Femur (tissue), 1 donor: ENCODE measurements at places on chromosomes 4 and X.

DNA sequence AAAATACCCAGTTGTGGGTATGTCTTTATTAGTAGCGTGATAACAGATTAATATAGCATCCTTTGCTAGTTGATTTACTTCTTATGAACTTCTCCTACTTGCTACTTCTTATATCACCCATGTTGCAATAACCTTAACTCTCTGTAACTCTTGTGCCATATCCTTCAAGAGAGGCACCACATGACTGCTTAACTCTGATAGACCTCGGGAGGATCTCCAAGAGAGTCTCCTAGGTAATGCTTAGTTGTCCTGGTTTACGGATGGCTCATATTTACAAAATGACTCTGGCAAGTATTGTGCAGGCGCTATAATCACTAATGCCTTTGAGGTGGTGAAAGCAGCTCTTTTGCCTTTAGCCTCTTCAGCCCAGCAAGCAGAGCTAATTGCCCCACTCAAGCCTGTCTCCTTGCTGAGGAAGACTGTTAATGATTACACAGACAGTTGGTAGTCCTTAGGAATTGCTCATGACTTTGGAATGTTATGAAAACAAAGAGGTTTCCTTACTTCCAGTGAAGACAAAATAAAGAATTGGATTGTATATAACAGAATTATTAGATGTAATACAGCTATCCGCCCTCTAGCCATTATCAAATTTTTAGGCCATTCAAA, 1305.8 kb downstream of the PCDH7 start:
- DNase-seq: no peak

DNA sequence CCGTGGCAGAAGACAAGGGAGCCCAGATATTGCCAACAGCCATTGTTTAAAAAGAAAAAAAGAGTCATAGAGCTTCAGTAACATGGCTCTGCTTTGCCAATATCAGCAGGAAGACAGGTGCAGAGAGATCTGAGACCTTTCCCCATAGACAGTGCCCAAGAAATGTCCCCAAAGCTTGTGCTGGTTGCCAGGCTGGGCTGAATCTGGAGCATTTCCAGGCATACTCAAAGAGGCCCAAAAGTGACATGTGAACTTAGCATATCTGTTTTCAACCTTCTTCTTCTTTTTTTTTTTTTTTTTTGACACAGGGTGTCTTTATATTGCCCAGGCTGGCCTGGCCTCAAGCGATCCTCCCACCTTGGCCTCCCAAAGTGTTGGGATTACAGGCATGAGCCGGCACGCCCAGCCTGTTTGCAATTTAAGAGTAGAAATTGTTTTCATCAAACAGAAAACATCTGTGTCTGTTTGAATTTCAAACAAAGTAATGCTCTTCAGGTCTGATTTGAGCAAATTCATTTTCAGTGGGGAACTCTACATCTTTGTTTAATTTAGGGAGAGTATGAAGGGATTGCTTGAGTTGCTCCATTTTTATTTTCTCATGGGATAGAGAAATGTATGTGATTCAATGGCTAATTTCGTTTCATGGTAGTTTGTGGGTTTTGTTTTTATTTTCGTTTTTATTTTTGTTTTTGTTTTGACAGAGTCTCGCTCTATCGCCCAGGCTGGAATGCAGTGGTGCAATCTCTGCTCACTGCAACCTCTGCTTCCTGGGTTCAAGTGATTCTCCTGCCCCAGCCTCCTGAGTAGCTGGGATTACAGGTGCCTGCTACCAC, 56.6 kb upstream of the RBM47 start:
- no peak for DNase-seq

DNA sequence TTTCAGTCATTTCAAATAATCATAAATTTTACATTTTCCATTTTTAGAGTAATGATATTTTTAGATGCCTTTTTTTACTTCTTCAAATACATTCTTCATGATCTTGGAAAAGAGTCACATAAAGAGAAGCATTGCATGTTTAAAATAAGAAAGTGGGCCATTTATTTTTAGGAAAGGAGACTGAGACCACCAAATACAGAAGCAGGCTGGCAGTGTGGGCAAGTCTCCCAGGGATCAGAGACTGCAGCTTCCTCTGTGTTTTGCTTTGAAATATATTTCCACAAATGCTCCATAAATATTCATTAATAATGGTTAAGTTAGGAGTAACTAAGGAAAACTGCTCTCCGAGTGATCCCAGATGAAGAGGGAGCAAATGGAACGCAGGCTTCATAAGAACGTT, 276.7 kb downstream of the DCTD start:
- DNase-seq: no peak

DNA sequence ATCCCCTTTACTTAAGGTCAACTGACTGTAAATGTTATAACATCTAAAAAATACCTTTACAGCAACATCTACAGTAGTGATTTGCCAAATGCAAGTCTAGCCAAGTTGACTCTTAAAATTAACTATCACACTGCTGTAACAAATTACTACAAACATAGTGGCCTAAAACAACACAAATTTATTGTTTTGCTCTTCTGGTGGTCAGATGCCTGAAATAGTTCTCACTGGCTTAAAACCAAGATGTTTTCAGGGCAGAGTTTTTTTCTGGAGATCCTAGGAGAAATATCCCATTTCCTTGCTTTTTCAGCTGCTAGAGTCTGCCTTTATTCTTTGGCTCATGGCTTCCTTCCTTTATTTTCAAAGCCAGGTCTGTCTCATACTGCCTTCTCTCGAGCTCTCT, 120.5 kb downstream of the ADGRL3 start:
- no peak for DNase-seq

- no peak for DNase-seq
Observed at GRCh38 chr4:53075162-53075785, 213.2 kb downstream of the RASL11B start.

DNA sequence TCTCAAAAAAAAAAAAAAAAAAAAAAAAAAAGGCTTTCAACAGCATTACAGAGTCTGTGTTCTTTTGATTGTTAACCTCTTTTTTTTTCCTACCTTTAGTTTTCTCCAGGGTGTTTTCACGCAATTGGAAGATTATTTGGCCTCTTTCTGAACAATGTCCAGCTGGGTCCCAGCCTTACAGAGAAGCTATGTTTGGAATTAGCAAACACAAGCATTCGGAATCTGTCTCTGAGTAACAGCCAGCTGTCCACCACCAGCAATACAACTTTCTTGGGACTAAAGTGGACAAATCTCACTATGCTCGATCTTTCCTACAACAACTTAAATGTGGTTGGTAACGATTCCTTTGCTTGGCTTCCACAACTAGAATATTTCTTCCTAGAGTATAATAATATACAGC, 13.3 kb downstream of the TLR3 start:
- DNase-seq: no peak

GRCh38 chrX:54495814-54496516, at the start of gene FGD1:
TSS of gene FGD1 (minus strand) at chrX:54496234. CDS start at chrX:54495432, 802 bp downstream.
- peak; percentile 84 for DNase-seq

DNA sequence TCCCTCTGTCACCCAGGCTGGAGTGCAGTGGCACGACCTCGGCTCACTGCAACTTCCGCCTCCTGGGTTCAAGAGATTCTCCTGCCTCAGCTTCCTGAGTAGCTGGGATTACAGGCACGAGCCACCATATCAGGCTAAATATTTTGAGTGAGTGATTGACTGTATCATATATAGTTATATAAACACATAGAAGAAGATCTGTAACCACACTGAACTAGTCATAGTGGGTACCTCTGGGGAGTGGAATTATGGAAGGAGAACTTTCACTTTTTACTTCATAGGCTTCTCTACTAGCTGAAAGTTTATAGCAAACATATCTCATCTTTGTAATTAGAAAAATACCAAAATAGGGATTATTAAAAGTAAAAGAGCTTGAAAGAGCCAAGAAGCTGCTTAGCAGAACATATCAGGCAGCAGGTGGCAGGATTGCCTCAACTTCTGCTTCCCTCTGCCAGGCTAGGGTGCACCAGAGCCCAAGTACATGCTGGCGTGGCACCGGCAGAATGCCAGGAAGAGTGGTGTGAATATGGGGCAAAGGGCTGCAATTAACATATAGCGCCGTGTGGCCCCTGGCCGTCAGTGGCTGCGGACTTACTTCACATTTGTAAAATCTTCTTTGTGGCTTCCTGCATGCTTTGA, 39.5 kb upstream of the CD40LG start:
- DNase-seq: peak; percentile 21

- DNase-seq: no peak
Observed at GRCh38 chrX:52988985-52989917, 30.9 kb upstream of the FAM156A start.

GRCh38 chr4:75781305-75781704, 56.9 kb downstream of the USO1 start:
- no peak for DNase-seq

DNA sequence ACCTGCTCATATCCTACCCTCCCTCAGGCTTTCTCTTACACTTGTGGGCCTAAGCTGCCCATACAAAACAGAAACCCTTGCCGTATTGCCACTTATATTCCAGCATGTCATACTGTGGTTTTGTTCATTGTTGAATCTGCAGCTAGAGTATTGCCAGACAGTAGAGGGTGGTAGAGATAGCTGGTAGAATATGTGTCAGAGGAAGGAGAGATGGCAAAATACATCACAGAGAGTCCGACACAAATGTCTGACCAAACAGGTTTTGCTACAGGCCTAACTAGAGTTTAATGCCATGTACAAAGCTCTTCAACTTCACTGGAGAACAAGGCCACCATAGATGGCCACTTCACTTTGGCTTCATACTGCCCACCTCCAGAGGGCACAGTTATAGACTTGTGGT, 160.1 kb downstream of the EFHC2 start:
- no peak for DNase-seq

DNA sequence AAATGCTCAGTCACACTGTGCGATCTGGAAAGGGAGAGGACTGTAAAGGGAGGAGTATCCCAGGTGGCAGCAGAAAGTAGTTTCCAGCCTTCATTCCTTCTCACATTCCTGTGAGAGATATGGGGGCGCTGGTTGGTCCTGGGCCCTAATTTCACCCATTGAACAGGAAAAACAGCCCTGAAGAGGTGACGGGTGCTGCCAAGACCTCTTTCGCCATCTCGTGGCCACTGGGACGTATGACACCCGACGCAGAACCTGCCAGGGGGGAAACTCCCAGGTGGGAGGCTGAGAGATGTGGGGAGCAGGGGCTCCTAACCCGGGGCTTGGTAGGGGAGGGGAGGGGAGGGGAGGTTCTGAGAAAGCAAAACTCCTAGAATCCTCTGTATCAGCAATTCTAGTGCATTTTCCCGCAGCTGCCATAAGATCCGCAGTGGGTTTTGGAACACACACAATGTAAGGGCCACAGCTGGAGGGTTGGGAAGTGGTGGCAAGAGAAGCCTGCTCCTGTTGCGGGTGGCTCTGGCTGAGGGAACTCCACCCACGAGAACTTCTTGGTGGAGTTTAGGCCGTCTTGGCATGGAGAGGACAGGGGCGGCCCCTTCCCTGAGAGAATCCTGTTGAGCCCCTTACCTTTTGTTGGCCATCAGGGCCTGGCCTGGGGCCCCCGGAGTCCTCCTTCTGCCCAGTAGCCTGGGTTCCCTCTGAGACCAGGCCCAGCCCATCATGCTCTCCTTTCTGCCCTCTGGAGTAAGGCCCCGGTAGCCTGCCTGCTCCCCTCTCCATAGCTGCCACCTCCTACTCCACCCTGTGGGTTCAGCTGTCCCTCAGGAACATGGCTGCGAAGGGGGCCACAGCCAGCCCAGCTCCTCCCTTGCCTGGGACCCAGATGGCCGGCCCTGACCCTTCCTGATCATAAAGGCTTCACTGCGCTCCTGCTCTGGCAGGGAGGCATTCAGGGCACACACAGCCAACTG, 134.1 kb downstream of the OR13H1 start:
- DNase-seq: peak; percentile 32

- DNase-seq: no peak
Observed at GRCh38 chrX:39874202-39874816, 223.4 kb downstream of the BCOR start.

DNA sequence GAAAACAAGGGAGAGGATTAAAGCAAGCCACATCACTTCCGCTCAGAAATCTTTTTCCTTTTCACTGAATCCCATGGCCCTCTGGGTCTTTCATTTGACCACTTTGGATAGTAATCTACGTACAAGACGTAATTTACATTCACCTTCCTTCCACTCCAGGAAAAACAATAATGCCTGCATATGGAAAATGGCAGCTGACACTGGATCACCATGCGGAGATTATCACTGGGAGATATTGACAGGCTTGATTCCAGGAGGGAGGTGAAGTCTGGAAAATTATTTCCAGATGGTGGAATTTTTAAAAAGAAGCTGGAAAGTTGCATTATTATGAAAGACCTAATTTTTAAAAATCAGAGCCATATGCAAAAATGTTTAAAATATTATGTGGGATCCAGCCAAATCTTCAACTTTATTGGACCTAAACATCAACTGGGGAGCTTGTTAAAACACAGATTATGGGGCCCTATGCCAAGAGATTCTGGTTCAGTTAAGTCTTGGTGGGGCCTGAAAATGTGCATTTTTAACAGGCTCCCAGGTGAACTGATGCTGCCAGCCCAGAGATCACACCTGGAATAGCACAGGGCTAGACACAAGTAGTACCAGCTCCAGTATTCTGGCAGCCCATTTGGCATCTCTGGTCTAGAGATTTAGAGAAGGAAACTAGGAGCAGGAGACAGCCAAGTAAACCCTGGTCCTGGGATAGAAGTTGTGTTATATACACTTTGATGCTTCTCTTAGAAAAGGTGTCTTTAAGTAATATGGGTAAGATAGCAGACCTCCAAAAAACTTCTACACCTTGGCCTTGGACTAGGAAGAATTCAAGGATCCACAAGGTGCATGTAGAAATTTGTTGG, 290.3 kb upstream of the LDB2 start:
- peak; percentile 61 for DNase-seq

DNA sequence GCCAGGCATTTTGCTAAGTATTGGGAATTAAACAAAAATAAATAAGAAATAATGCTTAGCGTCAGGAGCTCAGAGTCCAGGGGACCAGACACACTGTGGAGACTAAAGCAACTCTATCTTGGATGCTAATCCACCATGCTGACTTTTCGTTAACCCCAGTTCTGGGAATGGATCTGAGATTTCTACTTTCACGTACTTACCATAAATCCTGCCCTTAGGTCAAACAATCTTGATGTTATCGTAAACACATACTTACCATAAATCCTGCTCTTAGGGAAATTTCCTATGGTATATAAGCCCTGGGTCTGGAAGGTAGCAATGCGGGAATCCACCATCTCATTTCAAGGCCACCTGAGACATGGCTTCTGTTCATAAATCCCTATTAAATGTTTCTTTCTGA, 204.5 kb upstream of the IGFBP7 start:
- DNase-seq: no peak

DNA sequence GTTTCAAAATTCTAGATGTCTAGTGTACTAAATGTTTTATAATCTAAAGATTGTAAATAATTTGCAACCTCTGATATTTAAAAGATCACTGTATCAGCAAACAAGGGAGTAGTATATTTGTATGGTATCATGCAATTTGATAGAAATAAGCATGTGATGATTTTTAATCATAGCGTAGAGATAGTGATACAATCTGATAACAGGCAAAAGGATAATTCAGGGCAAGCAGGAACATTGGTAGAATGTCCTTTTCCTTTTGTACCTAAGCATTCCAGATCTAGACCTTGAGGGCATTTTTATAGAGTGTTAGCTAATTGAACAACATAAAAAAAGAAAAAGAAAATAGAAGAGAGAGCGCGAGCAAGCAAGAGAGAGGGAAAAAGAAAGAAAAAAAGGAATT, 1.4 kb downstream of the ANK2 start:
- DNase-seq: no peak
